Fibroblast of upper back skin (primary cell): ENCODE measurements at places on chromosomes 6 and 20.

- DNase-seq = no peak
Measured at GRCh38 chr20:15047601-15048000, 710.2 kb upstream of the FLRT3 start.

DNA sequence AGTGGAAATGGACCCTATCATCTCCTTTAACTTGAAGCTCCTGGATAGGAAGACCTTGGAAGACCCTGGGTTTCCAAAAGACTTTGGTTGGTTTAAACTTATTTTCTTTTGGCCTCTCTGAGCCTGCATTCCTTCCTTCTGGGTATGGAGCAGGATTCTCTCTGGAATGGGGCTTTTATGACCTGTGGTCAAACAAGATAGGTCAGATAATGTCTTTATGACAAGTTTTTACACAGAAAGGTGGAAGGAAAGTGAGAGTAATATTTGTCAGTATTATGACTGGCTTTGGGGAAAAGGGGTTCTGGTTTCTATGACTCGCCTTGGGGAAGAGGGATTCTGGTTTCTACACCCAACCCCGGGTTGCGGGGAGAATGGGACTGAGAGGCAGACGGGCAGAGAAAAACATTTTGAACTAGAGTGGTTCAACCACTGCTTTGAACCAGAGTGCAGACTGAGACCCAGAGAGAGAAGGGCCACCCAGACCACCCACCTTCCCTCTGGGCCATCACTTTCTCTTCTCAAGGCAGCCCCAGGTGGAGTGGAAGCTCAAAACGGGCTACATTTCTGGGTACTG, 37.6 kb upstream of the KCNK5 start:
- DNase-seq = no peak

DNA sequence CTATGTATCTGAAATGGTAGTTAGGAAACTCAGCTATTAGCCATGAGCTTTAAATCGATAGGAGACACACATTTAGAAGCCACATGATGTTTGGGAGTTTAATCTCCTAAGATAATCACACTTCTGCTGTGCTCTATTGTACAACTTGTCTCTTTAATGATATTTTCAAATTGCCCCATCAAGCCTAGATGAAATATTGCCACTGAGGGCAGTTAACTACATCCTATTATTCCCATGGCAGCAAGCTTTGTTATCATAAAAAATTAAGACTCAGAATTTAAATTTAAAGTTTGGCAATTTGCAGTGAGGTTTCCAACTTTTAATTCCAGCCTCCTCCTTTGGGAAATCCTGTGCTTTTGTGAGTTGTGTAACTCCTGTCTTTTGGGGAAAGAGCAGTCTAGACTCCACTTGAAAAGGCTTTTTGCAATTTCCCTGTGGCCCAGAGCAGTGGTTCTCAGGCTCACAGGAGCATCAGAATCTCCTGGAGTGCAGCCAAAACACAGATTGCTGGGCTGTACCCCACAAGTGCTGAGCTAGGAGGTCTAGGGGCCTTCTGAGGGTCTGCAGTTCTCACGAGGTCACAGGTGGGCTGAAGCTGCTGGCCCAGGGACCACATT, 792.4 kb downstream of the QKI start:
- DNase-seq = peak; percentile 32

GRCh38 chr6:64225503-64225902, 589.9 kb downstream of the PHF3 start:
- DNase-seq = no peak

DNA sequence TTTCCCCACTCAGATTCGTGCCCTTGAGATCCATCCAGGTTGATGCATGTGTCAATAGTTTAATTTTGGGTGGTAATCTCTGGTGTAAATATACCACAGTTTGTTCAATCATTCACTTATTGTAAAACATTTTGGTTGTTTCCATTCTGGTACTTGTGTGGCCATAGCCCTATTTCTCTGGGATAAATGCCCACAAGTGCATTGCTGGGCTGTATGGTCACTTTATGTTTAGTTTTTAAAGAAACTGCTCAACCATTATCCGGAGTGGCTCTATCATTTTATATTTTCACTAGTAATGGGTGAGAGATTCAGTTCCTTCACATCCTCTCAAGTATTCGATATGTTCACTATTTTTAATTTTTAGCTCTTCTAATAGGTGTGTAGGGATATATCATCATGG, 60.7 kb upstream of the RNF24 start:
- peak; percentile 28 for DNase-seq

GRCh38 chr20:5222919-5223634, 93.7 kb downstream of the PROKR2 start:
- DNase-seq = peak; percentile 62

- no peak for DNase-seq
Measured at GRCh38 chr6:12361042-12361765, 71.0 kb downstream of the EDN1 start.

GRCh38 chr6:136792095-136792409, 225 bp downstream of the MAP3K5 start:
- DNase-seq = no peak

- peak; percentile 98 for DNase-seq
Measured at GRCh38 chr6:3281631-3282475, 23.1 kb downstream of the PSMG4 start.

DNA sequence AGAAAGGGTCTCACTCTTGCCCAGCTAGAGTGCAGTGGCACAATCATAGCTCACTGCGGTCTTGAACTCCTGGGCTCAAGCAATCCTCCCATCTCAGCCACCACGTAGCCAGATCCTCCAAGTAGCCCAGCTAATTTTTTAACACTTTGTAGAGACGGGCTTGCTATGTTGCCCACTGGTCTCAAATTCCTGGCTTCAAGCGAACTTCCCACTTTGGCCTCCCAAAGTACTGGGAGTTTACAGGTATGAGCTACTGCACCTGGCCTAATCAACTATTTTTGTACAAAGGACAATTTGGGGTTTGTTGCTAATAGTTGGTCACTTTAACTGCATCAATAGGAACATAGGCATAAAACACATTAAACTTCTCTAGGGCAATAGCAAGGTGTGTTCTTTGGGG, 29.9 kb upstream of the SYNCRIP start:
- DNase-seq = no peak

GRCh38 chr6:131433927-131434326, 139.1 kb upstream of the ARG1 start:
- DNase-seq = no peak

GRCh38 chr20:35199740-35200139, 26.8 kb upstream of the MMP24 start:
- DNase-seq = peak; percentile 7

DNA sequence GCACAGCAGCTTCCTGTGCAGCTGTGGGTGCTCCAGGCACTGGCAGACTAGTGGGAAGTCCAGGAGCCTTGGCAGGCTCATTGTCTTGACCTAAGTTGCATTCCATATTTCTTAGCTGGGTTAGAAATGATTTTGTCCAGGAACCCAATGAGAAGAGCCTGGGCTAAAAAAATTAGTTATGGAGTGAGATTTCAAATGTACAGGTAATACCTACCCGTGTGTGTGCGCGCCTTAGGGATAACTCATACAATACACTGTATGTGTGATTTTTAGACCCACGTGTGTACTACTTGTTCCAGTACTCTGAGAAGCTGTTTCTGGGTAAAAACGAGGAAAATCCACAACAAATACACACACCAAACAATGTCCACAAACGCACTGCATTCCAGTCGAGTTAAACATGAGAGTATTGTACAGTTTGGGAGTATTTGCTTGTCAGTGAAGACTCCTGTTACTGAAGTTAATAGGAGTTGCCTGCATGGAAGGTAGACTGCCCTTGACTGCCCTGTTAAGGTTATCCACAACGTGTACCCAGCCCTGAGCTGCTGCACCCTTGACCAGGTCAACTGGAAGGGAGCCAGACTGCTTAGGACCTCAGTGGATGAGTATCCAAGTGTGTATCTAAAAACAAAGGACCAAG, 1.4 kb downstream of the PAQR8 start:
- no peak for DNase-seq

DNA sequence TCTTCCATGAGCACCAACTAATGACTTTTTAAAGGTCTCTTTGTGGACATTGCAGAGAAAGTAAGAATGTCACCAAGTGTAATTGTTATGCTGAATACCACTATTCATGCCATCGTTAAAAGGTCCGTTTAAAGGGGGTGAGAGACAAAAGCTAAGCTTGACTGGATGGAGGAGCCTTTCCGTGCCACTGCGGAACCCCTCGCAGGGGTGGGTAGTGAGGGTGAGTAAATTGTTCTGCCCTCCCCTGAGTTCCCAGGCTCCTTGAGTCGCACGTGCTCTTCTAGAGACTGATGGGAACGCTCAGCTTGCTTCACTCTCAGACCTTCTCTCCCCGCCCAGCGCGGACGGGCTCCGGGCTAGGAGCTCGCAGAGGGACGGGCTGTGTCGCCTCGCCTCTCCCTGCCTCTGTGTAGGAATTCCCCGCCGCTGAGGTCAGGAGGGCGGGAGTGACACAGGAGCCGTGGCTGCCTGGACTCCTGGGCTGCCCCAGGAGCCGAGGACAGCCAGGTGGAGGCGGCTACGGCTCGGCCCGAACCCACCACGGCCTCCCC, 314.8 kb upstream of the QKI start:
- no peak for DNase-seq

DNA sequence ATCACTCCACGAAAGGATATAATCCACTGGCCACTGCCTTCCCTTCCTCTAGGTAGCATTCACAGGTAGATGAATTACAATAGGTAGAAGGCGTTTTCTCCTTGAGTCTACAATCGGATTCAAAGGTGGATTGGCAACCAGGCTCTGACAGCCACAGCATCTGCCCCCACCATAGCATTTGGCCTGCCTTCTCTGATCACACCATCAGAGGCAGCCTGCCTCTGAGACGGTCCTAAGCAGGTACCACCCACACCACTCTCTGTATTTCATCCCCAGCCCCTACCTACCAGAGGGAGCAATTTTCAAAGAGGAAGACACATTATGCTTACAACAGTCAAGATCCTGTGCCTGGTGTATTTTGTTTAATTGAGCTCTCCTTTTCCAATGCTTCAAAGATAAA, 210.5 kb upstream of the SPTLC3 start:
- no peak for DNase-seq

- DNase-seq = no peak
Measured at GRCh38 chr6:127367023-127367375, 23.6 kb upstream of the ECHDC1 start.

- DNase-seq = no peak
Measured at GRCh38 chr6:82374516-82374915, 10.9 kb downstream of the TPBG start.

GRCh38 chr6:5464099-5464885, 203.0 kb downstream of the FARS2 start:
- DNase-seq = peak; percentile 67

DNA sequence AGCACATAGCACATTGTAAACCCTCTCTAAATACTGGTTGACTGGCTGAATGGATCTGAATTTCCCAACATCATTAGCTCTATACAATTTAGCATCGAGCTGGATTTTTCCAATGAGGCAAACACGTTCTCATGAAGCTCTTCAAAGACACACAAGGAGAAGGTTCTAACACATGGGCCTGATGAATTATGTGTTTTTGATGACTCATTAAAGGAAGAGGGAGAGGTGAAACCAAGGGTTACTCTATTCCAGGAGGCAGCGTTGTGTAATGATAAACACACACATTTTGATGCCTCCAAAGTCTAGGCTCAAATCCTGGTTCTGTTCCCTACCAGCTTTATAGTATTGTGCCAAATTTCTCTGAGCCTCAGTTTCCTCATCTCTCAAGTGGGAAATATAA, 84.3 kb downstream of the PFDN4 start:
- DNase-seq = peak; percentile 48

DNA sequence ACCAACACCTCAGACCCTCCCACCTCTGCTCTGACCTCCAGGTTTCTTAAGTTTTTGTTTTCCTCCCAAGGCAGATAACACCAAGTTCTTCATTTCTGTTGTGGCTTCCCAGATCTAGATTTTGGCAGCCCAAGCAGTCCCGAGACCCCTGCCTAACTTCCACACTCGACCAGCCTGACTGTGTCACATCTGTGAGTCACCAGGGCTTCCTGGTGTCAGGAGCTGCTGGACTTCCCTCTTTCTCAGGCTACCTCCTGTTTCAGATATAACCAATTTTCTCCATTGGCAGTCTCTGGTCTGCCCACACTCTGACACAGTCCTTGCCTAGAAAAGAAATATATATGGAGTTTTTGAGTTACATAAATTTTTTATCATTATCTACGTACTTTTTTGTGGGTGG, 46.1 kb upstream of the CCN6 start:
- DNase-seq = no peak

DNA sequence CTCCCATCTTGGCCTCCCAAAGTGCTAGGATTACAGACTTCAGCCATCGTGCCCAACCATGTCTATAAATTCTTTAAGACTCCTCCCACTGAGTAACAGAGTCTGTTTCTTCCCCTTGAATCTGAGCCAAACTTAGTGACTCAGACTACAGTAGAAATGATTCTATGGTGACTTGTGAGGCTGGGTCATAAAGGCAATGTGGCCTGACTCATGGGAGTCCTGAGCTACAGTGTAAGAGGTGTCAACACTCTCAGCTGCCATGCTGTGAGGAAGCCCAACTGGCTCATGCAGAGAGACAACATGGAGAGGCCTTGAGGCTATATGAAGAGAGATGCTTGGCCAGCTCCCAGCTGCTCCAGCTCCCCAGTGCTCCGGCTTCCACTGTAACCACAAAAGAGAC, 5.2 kb upstream of the NRSN2 start:
- peak; percentile 80 for DNase-seq

- no peak for DNase-seq
Measured at GRCh38 chr6:37980222-37980595, 160.7 kb downstream of the ZFAND3 start.

GRCh38 chr6:1390946-1391799, 1.8 kb downstream of the FOXF2 start:
- no peak for DNase-seq

DNA sequence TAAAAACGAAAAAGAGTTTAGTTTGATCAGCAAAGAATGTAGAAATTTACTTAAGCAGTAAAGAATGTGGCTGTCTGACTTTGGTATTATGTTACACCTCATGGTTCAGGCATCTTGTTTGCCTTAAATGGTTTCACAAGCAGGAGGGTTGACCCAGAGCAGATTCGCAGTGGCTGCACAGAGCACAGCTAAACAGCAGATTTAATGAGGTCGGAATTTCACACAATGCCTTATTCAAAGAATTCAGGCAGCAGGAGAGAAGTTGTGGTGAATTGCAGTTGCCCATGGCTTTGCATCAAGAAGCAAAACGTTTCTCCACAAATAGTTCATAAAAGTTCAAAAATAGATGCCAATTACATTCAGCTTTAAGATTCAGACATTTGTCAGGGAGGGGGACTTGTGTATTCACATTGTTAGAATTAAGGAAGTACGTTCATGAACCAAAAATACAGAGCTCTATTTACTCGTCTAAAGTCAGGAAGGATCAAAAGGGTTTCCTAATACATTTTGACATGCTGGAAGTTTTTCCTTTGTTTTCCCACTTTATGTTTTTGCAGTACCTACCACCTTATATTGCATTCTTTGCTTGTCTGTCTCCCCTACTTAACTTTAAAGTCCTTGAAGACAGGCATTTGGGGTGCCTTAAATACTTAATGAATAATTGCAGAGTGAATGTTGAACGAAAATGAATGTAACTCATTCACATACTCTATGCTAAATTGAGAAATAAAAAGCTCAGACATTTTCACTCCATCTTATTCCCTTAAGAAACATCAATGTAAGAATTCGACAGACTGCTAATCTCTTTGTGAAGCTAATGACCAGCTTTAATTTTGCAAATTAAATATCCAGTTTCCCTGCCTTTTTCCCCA, 1163.6 kb upstream of the CITED2 start:
- peak; percentile 100 for DNase-seq
